CD4-positive, alpha-beta T cell treated with Interleukin-15 for 4 hours (primary cell): ENCODE measurements at places on chromosomes 7 and 10.

DNA sequence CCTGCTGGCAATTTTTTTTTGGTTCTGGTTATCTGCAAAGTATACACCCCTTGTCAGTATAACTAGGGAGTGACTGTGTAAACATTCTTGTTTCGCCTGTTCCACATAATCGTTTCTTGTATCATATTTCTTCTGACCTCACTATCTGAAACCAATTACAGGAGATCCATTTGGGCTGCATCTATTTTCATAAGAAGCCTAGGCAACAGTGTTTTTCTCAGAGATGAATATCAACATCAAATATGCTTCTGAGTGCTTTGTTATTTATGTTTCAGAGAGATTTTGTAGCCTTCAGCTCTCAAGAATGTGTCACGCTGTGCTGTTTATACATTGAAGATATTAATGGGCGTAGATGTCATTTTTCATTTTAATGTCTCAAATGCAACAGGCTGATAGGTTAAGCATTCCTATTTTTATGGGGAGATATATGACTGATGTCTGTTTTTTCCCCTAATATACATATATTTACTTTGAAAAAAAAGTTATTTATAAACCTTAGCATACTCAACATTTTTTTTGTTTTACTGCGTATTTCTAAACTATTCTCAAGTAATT, 115.5 kb downstream of the FOXP2 start:
- no peak for DNase-seq

DNA sequence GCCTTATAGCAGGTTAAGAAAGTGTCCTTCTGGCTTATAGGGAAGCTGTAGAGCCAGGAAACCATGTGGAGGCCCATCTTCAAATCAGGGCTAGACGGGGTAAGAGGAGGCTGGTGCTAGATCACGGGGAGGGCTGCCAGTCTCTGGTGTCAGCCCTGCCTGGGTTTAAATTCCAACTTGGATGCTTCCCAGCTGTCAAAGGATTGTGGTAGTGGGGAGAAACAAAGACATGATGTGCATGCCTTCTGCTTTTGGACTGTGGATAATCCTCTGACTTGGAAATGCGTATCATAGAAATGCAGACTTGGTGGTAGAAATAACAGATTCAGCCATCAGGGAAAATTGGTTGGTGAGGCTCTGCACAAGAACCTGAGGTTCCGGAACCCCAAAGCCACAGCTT, 325.6 kb downstream of the PHTF2 start:
- DNase-seq: no peak

GRCh38 chr7:132065193-132065988, 509.0 kb upstream of the PODXL start:
- no peak for DNase-seq

- no peak for DNase-seq
These were observed 38.2 kb upstream of the CCSER2 start for GRCh38 chr10:84290235-84290634.

- no peak for DNase-seq
These were observed 24.6 kb upstream of the BMPER start for GRCh38 chr7:33880787-33881186.

DNA sequence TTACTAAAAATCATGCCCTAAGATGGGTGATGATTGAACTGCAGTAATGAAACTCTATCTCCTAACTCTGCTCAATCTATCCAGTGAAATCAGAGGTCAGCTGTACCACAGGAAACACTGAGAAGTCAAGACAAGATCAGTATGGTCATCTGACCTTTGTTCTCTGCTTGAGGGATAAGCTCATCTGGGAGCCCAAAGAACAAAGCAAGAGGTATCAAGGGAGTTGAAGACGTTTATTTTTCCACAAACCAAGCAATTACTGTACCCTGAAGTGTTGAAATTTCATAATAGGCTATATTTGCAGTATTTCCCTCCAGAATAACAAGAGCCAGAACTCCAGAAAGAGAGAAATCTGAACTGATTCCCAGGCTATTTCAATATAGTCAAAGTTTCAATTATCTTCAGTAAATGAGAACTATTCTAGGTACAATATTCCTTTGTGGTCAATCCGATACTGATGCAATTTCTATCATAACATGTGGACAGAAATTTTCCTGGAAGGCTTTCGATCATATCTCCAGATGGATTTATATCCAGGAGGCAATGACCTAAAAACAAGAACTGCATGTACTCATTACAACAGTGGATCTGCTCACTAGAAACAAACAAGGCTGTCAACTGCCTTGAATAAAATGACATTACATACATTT, 345.3 kb downstream of the TNS3 start:
- no peak for DNase-seq

- no peak for DNase-seq
These were observed 27.3 kb downstream of the RALA start for GRCh38 chr7:39650676-39651075.

- DNase-seq: no peak
These were observed 1.3 kb downstream of the COL1A2 start for GRCh38 chr7:94396037-94396431.

GRCh38 chr10:58266826-58267712, 625 bp downstream of the IPMK start:
- DNase-seq: peak; percentile 32

DNA sequence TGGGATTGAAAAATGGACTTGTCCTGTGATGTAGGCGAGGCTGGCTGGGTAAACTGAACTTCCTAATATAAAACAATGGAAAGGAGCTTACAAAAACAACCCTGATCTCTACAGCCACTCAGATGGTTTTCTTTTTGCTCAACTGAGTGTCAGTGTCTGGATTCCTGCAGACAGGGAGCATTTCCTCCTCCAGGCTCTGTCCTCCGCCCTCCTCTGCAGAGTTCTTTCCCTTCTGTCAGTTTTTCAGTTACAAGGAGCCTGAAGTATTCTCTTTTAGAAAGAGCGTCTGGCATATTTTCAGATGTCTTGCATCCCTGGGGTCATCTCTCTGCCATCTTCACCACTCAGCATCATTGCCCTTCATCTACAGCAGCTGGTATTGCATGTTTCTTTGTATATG, 50.0 kb upstream of the PITRM1 start:
- no peak for DNase-seq

DNA sequence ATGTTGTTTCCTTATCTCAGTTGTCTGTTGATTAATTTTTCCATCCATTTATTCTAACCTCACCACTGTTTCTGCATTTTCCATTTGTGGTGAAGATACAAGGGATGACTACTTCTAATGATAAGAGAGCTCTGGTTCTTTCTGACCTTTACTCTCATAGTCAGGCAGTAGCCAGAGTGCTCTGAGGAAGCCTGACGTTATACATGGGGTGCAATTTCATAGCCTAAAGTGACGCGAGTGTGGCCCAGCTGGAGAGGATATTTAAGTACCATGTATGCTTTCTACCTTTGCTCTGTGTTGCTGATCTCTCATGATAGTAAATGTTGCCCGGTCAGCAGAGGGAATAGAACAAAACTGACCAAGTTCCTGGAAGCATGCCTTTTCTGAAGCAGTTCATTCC, 33.9 kb upstream of the CYCS start:
- no peak for DNase-seq

DNA sequence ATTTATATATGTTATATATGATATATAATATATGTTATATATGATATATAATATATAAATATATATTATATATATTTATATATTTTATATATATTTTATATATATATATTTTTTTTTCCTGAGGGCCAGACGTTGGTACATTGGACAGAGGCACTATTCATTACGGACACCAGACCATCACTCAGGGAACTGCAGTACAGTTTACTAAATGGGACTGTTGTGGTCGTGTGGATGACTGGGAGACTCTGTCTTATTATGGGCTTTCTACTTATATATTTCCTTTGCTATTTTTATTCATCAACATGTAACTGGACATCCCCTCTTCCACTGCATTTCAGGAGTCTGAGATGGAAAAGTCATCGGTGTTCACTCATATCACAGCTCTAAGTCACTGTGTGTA, 87.1 kb upstream of the PRKCQ start:
- no peak for DNase-seq

DNA sequence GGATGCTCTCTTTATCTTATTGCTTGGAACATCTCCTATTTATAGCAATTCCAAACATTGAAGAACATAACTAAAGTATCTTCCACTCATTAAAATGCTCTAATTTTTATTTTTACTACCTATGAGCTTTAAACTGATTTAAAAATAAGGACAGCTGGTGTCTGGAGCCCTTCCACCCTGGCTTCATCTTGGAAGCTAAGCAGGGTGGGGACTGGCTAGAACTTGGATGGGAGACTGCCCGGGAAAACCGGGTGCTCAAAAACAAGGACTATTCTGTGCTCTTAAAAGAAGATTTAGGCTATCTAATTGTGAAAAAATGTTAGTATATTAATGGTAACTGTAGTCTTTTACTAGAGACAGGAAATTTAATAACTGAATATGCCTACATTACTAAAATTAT, 69.2 kb downstream of the ARMC3 start:
- no peak for DNase-seq

DNA sequence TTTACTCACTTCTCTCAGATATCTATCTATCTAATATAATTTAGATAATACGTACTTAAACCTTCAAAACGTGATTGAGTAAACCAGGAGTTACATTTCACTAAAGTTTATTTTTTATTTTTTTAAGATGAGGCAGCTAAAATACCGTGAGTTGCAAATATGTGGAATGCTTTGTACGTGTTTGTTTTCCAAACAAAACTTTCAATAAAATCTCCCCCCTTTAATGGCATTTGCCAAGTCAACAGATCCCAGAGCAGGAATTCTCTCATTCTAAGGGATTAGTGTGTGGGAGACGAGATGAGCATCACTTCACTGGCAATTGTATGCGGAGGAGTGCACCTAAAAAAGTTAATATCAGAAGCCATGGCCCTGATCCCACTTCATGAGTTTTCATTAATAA, 53.7 kb upstream of the MAGI2 start:
- DNase-seq: no peak

DNA sequence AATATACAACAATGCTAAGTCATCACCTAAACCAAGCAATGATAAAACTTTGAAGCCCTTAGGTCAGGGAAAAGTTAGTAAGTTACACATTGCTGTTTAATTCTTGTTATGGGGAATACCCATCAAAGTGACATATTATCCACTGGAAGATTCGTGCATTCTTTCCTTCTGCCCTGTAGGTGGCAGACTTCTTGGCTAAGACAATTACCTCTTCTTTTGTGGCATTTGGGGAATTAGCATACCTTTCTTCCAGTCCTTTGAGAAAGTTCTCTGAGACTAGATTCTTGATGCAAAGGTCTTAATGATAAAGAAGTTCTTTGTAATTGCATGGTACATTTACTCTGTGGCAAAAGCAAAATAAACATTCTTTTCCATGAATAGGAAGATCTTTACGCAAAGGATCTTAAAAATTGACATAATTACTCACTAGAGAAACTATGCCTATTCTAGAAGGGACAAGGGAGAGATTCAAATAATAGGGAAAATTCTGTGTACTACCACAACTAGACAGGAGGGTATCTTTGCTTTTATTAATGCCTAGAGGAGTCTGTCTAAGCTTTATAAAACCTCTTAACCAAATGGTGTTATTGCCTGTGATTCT, 395.9 kb downstream of the GRM8 start:
- no peak for DNase-seq

- DNase-seq: no peak
These were observed 239.7 kb upstream of the SEMA3D start for GRCh38 chr7:85426487-85426960.

GRCh38 chr10:104406715-104407650, 53.4 kb downstream of the CFAP58 start:
- no peak for DNase-seq

DNA sequence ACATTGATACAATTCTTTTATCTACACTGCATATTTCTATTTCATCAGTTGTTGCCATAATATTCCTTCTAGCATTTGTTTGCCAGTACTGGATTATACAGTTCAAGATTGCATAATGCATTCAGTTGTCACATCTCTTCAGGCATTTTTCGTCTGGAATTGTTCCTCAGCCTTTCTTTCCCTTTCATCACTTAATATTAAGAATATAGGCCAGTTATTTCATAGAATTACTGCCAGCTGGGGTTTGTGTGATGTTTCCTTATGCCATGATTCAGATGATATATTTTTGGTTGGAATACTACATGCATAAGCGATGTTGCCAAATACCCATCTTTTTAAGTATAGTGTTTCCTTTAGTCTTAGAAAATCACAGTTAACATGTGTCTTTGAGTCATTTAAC, 20.8 kb downstream of the KIFBP start:
- DNase-seq: no peak

DNA sequence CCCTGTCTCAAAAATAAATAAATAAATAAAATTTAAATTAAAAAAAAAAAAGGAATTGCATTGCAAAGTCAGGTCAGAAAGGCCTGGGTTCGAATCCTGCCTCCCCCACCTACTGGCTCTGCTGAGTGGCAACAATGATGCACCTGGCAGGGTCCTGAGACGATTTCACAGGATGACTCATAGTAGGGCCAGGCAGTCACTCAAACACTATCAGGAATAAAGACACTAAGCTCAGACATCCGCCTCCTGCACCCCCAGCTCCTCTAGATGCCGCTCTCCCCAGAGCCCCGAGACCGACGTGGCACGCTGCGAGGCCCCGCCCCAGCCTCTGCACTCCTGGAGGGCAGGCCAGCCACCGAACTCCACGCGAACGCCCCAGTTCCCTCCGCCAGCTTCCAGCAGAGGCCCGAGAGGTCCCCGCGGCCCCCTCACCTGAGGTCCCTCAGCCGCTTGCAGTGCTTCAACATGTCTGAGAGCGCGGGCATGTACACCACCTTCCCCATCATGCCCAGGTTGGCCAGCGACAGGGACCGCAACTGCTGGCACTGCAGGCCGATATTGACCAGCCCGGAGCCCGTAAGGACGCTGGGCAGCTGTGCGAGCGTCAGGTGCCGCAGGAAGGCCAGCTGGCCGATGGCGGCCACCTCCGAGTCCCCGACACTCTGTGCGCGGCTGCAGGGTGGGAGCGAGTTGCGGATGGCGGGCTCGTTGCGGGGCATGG, 76.6 kb upstream of the TNRC18 start:
- no peak for DNase-seq

DNA sequence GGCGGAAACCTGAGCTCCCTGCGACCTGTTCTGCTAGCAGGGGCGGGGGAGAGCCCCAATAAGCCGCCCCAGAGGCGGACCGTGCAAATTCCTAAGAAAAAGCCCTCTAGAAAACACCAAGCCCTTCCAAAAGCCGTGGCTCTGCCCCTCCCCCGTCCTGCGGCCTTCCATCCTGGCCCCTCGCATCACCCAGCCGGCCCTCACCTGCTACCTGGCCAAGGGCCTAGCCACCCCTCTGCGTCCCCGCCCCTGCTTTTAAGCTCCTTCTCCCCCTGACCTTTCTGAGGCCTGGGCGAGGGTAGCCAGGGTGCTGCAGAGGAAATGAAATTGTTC, 24.9 kb downstream of the SKIDA1 start:
- no peak for DNase-seq

DNA sequence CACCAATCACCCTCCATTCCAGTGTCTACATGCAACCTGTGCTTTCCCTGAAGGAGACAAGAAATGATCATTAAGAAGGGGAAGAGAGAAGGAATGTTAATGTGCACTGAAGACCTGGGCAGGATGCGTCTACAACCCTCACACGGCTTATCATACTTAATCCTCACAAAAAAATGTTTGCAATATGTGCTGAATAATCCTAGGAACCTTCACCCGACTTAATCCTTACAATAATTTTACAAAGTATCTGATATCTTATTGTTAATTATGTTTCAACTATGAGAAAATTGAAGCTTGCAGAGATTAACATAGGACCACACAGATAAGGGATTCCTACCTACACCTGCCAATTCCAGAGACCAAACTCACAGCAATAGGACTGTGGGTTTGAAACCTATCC, 145.1 kb upstream of the NOBOX start:
- no peak for DNase-seq
